ENCODE measurements at places on chromosomes 2 and 18.
A peak's percentile ranks its signal among the peaks of the same experiment; 100 is the strongest.

GRCh38 chr18:1541478-1541877, 636.8 kb downstream of the ADCYAP1 start:
- DNase-seq: no peak

DNA sequence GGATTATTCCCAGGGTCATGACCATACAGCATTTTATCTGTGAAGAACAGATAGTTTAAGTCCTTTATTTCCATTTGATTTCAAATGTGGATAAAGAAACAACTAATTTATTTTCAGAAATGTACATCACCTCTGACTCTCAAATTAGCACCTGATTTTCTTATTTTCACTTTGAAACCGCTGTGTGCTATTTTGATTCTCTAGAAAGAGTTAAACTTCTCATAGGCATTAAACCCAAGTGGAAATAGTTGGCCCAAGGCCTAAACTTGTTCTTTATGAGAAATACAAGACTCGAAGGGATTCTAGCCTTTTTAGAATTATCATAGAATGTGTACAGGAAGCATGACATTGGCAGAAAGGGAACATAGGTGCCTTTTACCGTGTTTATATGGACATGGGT, 41.5 kb upstream of the LTBP1 start:
- no peak for DNase-seq

GRCh38 chr18:9711361-9712129, 3.4 kb downstream of the RAB31 start:
- no peak for DNase-seq

GRCh38 chr2:65579506-65580235, 147.3 kb upstream of the SPRED2 start:
- peak; percentile 23 for DNase-seq

- no peak for DNase-seq
These were observed 116.4 kb downstream of the COL6A3 start for GRCh38 chr2:237297421-237298150.

DNA sequence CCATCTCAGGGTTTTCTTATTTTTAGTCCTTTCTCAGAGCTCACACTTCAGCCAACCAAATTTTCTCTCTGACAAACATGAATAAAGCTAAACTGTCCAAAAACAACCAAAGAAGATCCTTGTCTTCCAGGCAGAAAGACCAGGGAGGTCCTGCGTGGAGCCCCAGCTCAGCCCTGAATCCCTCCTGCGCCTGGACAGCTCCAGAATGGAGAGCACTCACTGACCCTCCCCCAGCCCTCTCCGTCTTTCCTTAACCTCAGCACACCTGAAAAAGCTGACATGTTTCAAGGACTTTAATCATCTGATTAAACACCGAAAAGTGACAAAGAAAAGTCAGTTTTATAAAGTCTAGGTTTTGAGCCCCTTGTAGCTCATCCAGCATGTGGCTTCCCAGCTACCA, 22.9 kb upstream of the GNAL start:
- no peak for DNase-seq

GRCh38 chr18:52481116-52481515, 141.1 kb downstream of the DCC start:
- no peak for DNase-seq

DNA sequence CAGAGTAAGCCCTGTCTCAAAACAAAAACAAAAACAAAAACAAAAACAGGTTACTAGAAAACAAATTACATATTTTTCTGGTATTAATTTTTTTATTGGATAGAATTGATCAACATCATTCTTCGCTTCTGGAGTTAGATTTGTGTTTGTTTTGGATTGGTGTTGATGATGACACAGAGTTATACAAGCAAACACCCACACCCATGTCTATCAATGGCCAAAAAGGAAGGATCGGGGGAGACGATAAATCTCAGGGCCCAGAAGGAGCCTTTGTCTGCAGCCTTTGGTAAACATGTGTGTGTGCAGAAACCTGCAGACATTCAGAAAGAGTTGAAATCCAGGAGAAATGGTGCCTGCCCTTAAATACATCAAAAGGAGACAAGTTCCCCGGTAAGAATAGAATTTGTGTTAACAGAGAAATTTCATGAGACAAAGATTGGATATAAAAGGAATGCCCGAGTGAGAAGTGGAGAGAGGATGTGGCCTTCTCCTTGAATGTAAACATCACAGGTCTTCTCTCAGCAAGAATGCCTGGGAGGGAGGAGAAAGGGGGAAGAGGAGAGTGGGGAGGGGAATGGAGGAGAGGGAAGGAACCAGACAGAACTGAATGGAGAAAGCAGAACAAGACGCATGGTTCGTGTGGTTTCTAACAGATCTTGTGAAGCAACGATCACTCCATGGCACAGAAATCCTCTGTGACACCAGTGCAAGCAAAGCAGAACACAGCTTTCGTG, 40.4 kb upstream of the TMEM178A start:
- DNase-seq: no peak

DNA sequence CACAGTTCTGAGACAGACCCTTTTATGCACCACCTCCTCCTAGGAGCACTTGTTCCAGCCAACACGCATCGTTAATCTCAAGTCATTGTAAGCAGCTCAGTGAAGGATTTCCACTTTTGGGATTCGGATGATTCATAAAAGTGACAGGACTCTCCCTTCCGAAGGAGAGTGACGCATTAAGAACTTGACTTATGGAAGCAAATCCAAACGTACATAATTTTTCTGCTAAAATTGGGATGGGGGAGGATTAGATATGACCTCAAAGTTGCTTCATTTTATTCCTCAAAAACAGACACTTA, 165.7 kb downstream of the TWIST2 start:
- no peak for DNase-seq

GRCh38 chr18:78999939-79000338, 20.3 kb downstream of the SALL3 start:
- no peak for DNase-seq

DNA sequence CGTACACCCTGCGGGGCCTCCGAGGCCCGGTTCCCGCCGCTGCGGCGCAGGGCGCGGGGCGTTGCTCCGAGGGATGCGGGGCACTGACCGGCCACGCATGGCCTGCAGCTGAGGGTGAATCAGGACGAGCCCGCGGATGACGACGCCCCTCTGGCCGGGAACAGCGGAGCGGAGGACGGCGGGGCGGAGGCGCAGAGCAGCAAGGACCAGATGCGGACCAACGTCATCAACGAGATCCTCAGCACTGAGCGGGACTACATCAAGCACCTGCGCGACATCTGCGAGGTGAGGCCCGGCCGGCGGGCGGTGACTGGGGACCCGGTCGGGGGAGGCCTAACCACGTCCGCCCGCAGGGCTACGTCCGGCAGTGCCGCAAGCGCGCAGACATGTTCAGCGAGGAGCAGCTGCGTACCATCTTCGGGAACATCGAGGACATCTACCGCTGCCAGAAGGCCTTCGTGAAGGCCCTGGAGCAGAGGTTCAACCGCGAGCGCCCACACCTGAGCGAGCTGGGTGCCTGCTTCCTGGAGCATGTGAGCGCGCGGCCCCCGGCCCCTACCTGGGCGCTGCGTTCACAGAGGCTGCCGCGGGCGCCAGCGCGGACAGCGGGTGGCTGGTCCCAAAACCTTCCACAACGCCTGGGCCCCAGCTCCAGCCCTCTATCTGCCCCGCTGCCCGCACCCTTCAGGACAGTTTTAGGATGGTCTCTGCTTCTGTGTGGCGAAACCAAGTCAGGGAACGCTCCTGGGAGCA, 53.2 kb downstream of the FAM168B start:
- no peak for DNase-seq

GRCh38 chr2:38104598-38104997, 28.6 kb upstream of the CYP1B1 start:
- no peak for DNase-seq

- no peak for DNase-seq
These were observed 221.0 kb downstream of the LTBP1 start for GRCh38 chr2:33167622-33168245.

GRCh38 chr2:132915812-132916549, 246.0 kb upstream of the LYPD1 start:
- no peak for DNase-seq

GRCh38 chr2:72114693-72115051, 33.0 kb downstream of the CYP26B1 start:
- DNase-seq: no peak

DNA sequence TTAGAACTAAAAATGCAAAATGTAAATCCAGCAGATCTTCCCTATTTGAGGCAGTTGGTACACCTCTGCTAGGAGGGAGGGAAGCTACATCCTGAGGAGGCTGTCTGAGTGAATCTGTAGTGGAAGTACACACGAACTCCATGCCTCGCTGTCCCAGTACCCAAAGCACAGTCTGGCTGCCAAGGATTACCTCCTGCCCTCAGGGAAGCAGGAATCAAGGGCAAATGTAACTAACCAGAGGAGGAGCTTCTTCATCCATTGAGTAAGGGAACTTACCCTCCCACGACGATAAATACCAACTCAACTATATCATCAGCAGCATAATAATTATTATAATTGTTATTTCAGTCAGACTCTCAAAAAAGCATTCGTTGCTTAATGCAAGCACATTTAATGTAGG, 2.1 kb downstream of the DHRS9 start:
- DNase-seq: no peak

GRCh38 chr2:231688719-231689118, 19.6 kb upstream of the PTMA start:
- no peak for DNase-seq

- no peak for DNase-seq
These were observed at the start of gene TTR for GRCh38 chr18:31591628-31592027. Gene TTR, plus strand, starts transcription at chr18:31591877. Its CDS starts 26 bp downstream, at chr18:31591903.

DNA sequence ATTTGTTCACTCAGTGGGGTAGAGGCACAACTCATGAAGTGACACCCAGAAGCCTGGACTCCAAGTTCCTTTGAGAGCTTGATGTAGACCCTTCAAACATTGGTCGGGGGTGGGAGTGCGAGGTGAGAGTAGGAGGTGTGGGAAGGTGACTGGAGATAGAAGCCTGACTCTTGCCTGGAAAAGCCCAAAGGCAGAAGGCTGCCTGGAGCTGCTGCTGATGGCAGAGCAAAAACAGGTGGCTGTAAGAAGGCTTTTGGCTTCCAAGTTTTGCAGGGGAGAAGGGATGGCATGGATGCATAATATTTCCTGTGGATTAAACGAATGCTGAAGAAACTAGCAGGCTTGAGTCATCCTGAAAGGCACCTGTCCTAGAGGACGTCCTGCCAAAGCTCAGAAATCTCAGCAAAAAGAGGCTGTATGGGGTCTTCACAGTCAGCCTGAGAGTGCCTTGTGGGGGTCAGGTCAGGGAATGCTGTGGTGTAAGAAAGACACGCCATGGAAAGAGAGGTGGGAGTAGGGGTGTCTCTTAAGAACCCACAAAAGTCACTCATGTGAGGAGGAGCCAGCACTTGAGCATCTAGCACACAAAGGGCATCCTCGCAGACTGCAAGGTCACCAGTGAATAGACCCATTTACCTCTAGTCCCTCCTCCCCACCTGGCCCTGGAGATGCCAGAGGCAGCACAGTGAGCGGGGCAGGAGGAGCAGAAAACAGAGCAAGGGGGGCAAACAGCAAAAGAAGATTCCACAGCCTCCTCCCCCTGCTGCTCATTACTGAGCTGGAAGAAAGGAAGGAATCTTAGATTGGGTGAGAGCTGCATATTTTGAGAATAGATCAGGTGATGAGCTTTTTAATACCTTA, 37.5 kb downstream of the FASTKD2 start:
- no peak for DNase-seq

DNA sequence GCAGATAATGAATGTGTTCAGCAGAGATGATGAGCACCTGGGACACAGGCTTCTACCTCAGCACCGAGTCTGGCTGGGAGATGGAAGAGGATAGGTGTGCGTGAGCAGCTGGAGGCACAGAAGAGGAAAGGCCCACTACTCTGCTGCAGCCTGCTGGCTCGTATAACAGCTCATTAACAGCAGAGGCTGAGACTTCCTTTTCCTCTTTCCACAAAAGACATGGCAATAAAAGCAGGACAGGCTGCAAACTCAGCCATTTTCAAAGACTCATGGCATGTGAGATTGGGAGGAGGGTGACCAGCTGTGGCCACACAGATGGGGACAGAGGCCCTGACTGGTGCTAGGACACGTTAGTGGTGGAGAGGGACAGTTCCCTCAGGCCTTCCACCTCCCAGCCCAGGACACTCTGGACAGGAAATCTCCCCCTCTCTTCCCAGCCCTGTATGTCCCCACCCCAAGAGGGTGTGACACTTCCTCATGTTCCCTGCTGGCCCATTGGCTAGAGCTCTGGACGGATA, 60.3 kb downstream of the CACNB4 start:
- DNase-seq: no peak

DNA sequence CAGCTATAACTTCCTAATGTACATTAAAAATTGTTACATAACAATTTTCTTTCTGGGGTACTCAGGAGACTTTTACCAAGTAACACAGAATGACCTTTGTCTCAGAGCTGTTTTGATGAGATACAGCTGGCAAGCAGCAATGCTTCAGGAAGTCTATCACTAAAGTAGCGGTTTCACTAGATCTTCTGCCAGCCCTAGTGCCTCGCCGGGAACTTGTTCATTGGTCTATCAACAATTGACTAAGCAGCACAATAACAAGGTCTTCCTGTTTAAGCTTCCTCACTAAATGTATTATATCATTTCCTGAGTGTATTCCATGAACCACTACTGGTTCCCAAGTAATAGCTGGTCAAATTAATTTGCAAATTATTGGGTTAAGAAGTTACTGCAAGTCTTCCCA, 69.2 kb downstream of the TRIP12 start:
- DNase-seq: no peak

DNA sequence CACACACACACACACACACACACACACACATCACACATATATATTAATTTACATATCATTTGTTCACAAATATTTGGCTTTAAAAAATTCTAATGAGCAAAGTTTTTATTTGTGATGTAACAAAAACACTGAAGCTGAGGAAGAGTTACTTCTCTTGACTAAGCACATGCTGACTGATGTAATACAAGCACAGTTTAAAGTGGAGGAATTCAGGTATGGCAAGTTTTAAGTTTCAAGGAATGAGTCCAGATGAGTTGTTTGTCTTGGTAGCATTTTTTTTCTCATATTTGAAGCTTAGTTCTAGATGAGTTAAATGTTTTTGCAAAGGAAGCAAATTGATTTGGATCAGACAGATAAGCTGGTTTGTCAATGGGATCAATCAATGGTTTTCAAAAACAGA, 20.2 kb upstream of the CALCRL start:
- DNase-seq: no peak

DNA sequence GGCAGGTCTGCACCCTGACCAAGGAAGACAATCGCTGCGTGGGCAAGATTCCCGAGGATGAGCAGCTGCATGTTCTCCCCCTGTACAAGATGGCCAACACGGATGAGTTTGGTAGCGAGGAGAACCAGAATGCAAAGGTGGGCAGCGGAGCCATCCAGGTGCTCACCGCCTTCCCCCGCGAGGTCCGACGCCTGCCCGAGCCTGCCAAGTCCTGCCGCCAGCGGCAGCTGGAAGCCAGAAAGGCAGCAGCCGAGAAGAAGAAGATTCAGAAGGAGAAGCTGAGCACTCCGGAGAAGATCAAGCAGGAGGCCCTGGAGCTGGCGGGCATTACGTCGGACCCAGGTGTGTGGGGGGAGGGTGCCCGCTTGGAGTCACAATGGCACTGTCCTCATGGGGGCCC, 48.4 kb downstream of the BOLA3 start:
- DNase-seq: no peak
